ENCODE measurements at places on chromosomes 6 and 20.

DNA sequence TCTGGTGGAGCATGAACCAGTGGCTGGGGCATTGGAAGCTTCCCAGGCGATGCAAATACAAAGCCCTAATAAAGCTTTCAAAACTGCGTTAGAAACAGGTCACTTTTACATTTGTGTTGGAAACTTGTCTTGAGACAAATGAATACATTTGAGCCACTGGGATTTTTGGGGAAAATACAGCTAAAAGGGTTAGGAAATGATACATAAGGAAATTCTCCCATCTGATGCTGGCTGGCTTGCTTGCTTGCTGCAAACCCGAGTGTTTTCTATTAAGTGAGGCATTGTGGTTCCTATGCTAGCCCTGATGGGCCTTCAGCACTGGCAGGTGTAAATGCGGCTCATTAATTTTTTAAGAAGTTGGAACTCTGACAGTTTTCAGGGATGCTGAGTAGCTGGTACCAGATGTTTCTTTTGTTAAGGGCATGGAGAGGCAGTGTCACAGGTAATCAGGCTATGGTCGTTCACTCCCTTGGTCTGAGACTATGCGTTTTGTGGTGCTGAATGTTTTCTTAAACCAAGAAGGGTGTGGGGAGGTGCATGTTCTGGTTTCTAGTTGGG, 35.2 kb downstream of the RREB1 start:
- no peak for DNase-seq

DNA sequence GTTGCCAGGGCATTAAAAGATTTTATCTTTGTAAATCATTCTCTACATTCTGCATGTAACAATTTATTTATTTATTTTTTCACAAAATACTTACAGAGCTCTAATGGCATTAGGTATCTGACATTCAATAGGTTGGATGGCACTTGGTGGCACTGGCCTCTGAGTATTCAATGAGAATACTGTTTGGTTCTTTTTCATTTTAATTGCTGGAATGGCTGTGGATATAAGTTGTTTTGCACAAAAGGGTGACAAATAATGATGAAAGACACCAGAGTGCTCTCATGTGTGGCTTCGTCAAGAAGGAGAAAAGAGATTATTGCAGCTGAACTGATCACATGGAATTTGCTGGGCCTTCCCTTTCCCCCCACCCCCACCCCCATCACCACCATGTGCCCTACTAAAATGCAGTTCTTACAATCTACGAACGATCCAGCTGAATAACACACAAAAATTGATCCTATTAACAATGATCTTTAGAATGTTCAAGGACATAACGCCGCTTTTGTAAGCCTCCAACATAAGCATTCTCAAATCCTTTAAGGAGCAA, 195.2 kb upstream of the POU3F2 start:
- DNase-seq: no peak

- no peak for DNase-seq
Observed at GRCh38 chr6:4856785-4857184, 80.6 kb downstream of the CDYL start.

- no peak for DNase-seq
Observed at GRCh38 chr6:674956-675355, 18.0 kb downstream of the EXOC2 start.

DNA sequence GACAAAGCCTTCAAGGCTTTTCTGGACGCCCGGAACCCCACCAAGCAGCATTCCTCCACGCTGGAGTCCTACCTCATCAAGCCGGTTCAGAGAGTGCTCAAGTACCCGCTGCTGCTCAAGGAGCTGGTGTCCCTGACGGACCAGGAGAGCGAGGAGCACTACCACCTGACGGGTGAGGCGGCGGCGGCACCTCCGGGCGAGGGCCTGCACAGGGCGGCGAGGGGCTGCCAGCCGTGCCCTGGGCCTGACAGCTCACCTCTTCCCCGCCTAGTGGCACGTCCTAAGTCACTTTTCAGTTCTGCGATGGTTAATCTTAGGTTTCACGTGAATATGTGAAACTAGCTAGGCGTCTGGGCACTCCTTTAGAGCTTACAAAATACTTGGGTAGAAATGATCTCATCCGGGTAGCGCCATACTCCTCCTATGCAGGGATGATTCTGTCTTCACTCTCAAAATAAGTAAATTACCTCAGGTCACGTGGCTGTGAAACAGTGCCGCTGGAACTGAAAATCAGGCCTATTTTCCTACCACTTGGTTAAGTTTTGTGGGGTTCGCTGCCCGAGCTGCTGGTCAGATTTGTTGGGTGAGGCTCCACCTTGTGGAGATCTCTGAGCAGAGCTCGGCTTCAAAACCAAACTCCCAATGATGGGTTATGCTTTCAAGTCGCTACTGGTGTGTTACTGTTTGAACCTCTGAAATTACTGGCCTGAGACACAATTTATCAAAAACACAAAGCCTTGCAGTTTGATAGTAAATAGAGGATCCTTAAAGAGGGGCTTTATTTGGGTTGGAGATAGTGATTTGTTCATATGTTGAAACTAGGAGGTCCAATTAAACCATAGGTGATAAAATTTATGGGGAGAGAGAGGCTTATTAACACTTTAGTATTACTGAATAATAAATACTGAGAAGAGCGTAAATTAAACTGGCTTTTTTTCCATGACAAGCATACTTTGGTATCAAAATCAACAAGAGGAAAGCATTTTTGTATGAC, 15.5 kb upstream of the CLDN20 start:
- no peak for DNase-seq

- DNase-seq: no peak
Observed at GRCh38 chr6:389143-389542, 2.4 kb upstream of the IRF4 start.

DNA sequence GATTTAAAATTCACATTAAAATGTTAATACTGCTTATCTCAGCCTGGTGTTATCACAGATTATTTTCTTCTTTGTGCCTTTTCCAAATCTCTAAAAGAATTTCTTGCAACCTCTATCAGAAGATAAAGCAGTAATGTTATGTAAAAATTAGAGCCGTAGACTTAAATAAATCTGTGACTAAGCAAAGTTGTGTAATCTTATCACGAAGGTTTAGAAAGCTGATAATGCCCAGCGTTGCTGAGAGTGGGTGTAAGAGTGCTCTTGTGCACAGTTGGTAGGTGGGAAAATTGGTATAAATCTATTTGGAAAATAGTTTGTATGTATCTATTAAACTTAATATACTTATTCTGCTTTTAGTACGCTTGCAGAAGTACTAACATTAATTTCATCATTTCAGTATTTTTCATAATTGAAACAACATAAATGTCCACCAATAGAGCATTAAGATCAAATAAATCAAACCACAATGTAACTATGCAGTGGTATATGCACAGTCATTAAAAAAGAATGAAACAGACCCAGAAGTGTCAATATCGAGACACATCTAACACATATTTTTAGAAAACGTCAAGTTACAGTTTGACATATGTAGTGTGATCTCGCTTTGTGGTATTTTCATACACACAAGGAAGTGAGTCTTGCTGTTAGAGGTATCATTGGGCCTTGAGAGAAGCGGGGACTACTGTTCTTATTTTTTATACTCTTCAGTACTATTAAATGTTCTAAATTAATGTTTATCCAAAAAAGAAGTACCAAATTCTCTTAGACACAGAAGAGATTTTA, 54.4 kb upstream of the PBOV1 start:
- DNase-seq: no peak

GRCh38 chr6:160282444-160282843, 23.8 kb upstream of the SLC22A2 start:
- no peak for DNase-seq

- no peak for DNase-seq
Observed at GRCh38 chr6:168322966-168323365, 3.4 kb upstream of the DACT2 start.

DNA sequence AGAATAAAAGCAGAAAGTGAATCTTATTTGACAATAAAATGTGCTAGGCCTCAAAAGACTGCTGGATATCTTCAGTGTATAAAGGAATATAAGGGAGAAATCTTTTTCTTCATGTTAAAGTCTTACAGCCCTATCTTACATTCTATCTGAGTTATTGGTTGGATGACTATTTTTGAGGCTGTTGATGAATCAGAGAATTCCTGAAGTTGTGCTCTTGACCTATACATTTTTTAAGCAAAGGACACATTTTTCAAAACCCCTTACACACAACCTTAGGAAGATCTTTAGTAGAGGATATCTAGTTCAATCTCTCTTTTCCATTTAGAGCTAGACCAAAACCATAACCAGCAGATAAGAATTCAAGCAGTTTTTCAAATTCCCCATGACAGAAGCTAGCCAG, 10.9 kb upstream of the CGA start:
- no peak for DNase-seq

GRCh38 chr6:52392944-52393343, 27.2 kb upstream of the EFHC1 start:
- no peak for DNase-seq

DNA sequence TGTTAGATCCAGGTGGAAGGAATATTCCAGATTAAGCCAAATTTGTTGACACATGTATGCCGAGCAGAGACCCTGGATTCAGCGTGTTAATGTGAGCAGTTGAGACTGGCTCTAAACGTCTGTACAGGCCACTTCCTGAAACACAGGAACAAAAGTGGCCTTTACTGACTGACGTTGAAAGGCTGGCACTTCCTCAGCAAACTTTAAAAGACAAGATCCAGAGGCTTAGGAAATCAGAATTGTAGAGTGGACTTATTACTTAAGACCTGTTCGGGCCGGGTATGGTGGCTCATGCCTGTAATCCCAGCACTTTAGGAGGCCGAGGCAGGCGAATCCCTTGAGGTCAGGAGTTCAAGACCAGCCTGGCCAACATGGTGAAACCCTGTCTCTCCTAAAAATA, 125.7 kb upstream of the ARID1B start:
- no peak for DNase-seq

- no peak for DNase-seq
Observed at GRCh38 chr20:7981374-7981773, 38.2 kb downstream of the TMX4 start.

- DNase-seq: no peak
Observed at GRCh38 chr6:31705931-31706330, 735 bp upstream of the LY6G6F start.

GRCh38 chr20:61322151-61322865, 70.2 kb downstream of the CDH4 start:
- no peak for DNase-seq

DNA sequence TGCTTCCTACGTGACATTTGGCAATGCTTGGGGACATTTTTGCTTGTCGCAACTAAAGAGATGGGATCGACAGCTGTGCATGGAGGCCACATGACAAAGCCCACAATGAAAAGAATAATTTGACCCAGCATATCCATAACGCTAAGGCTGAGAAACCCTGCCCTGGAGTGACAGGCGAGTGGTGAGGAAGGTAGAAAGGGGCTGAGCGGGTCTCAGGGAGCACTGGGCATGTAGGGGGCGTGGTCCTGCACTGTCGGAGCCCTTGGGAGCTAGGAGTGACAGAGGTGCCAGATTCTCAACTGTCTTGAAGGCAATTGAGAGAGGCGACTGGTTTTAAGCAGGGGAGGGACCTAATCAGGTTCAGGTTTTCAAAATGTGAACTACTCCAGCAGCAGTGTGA, 13.6 kb downstream of the GGTLC1 start:
- DNase-seq: no peak

GRCh38 chr6:116925088-116925794, 48.2 kb downstream of the RFX6 start:
- DNase-seq: no peak

DNA sequence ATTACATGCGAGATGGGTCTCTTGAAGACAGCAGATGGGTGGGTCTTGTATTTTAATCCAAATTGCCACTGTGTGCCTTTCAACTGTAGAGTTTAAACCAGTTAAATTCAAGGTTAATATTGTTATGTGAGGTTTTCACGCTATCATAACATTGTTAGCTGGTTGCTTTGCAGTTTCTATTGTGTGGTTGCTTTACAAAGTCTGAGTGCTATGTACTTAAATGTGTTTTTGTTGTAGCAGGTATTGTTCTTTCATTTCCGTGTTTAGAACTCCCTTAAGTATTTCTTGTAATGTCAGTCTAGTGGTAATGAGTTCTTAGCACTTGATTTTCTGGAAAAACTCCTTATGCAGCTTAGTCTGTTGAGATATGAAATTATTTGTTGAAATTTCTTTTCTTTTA, 193.3 kb downstream of the MOXD1 start:
- no peak for DNase-seq

- DNase-seq: no peak
Observed at GRCh38 chr6:22880686-22881433, 311.5 kb downstream of the HDGFL1 start.

- no peak for DNase-seq
Observed at GRCh38 chr6:23228439-23229024, 659.2 kb downstream of the HDGFL1 start.

DNA sequence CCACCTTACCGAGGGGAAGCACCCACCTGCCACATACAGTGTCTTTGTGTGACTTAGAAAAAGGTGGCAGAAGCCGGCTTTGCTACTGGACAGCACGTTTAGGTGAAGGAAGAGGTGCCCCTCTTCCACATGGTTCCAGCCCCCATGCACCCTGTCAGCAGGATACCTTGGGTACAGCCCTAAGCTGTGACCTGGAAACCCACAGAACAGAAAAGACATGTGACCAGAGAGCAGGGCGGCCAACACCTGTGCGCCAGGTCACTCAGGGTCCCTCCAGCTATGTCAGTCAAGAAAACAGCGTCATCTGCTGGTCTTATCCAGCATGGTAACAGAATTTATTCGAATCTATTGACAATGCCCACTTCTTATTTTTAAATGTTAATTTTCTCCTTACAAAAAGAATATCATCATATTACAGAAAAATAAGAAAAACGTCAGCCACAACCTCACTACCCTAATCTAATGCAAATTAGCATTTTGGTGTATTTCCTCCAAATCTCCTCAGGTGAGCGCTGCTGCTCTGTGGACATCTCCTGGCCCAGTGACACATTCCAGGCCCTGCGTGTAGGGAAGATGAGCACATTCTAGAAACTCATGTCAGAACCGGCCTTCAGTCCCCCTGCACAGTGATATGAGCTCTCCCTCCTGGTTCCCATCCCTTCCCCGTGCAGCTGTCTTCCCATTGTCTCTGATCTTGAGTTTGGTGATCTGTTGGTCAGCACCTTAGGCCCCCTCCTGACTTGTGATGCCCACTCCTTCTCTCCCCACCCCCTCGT, 37.2 kb downstream of the GTF2H5 start:
- DNase-seq: no peak

DNA sequence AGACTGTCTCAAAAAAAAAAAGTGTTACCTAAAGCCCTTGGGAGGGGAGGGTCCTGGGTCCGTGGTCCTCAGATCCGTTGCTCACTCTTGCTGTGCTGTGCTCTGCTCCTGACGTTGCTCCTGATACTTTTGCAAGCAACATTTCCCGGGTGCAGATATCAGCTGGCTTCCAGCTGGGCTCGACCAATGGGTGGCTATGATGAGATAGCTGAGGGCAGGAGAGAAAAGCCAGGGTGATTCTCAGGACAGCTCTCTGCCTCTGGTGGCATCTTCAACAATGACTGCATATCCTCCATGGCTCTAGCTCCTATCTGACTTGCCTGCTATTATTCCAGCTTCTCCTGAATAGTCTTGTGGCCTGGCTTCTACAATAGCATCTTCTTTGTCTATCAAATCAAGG, 134.5 kb downstream of the RPS12 start:
- DNase-seq: no peak

GRCh38 chr6:169799474-169799926, 48.1 kb downstream of the ERMARD start:
- DNase-seq: no peak
